ENCODE measurements at places on chromosomes 1 and 21. TPM values are rescaled to one million over a fixed set of nuclear protein-coding genes. Genes with fewer than 3 reads are reported as not detected.

Gene WNT3A
- total RNA-seq, result not detected

Gene B3GALT2
- total RNA-seq, result 0.92 TPM

Gene OPRD1
- under 0.01 TPM for total RNA-seq

Gene RAD54L
- 2.5 TPM for total RNA-seq

Gene NMNAT2
- 2.3 TPM for total RNA-seq

Gene PCNX2
- 24.5 TPM for total RNA-seq

Gene TNNI3K
- total RNA-seq, result not detected

Gene FCRL5
- total RNA-seq, result not detected

Gene HJV
- not detected for total RNA-seq

Gene TMEM61
- total RNA-seq, result not detected

Gene BACE2
- 120 TPM for total RNA-seq
